ENCODE measurements at places on chromosomes 11 and 22.

DNA sequence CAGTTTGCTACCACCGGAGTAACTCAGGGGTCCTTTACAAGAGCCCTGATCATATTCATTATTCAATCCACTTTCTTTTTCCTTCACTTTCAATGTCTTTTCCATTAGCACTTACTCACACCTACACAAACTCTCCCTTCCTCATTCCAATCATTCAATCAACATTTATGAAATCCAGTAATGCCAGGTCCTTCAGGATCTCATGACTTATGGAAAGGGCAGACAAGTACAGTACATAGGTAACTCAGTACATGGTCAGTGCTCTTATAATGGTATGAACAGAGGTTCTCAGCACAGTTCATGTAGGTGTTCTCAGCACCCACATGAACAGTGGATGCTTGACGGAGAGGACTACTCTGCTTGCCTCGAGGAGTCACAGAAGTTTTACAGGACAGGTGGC lies 106.6 kb downstream of the USP35 start:
- DNase-seq, result no peak

DNA sequence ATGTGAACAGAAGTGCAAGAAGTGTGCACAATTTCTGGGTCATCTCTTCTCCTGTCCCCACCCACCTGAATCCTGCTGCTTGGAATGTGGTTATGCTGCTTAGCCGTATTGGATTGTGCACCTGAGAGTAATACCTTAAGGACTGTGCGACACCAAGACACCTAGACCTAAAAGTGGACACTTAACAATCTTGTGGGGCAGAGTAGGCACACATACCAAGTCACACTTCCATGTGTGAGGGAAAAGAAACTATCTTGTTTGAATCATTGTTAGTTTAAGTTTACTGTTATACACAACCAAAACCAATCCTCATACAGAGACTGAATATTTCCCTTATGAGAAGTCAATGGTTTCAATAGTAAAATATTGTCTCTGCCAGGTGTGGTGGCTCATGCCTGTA lies 93.7 kb downstream of the CCDC83 start:
- DNase-seq, result no peak

DNA sequence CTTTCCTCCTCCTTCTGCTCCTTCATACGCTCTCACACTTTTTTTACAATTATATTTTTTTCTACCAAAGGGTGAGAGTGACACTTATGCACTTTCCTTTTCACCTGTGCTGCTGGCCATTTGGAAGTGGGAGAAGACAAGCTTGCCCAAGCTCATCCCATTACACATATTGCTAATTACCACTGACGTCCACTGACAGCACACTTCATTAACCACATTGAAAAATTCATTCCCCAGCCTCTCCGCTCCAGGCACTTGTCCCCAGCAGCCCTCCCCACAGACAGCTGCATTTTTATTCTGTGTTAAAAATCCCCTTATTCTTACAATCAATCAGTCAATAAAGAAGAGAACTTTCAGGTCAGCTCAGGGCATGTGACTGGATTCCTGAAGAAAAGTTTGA lies 175.1 kb downstream of the LRRC4C start:
- DNase-seq, result no peak

GRCh38 chr11:130471731-130472433 lies 23.4 kb downstream of the ADAMTS15 start:
- DNase-seq, result no peak

GRCh38 chr11:70387564-70387963 lies 10.8 kb upstream of the CTTN start:
- no peak for DNase-seq

- DNase-seq, result peak; percentile 66
Observed at GRCh38 chr22:17742527-17742902, 31.8 kb downstream of the BID start.

DNA sequence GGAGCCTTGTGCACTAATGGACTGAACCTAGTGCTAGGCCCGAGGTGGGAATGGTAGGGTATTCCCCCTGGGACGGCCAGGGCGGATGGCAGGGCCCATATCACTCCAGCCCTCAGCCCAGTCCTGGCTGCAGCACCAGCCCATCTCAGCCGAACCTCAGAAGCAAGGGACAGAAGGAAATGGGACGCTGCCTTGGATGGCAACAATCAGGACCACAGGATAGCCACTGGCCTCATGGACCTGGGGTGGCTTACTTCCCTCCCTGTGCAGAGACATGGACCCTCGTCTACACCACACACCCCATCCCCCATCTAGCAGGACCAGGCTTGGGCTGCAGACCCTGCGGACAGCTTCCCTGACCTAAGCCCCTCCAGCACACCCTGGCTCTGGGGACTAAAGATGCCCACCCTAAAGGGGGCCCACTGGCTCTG lies 24.1 kb downstream of the ARVCF start:
- DNase-seq, result no peak

DNA sequence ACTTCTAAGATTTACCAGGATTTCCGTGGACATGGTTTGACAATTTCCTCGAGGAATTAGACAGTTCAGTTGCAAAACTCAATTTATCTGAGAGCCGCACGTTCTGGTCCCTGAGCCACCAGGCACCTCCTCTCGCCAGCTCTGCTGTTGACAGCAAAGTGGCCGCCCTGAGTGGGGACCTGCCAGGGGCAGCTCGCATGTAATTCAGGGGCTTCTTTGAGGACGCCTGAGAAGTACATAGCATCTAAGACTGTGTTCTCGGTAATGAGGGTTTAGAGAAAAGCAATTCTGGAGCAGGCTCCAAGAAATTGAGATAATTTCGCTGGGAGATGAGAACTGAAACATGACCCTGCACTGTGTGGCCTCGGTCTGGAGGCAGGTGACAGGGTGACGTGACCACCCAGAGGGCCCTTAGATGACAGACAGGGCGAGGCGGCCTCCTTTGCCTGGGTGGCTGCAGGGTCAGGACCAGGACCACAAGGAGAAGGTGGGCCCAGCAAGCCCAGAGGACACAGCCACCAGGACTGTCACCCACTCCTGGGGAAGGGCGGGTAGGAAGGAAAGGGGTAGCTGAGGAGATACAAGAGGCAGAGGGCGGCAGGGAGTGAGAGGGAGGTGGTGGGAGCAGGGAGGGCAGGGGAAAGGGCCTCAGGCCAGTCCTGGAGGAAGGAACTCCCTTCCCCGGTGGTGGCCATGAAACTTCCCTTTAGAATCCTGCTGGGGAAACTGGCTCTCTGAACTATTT lies 55.0 kb downstream of the RTL6 start:
- DNase-seq, result no peak

GRCh38 chr11:10096987-10097386 lies 197.0 kb downstream of the SBF2 start:
- DNase-seq, result no peak

- no peak for DNase-seq
Observed at GRCh38 chr11:67344264-67344663, 9.1 kb downstream of the POLD4 start.

- DNase-seq, result no peak
Observed at GRCh38 chr11:98621767-98622166, 399.0 kb upstream of the CNTN5 start.

DNA sequence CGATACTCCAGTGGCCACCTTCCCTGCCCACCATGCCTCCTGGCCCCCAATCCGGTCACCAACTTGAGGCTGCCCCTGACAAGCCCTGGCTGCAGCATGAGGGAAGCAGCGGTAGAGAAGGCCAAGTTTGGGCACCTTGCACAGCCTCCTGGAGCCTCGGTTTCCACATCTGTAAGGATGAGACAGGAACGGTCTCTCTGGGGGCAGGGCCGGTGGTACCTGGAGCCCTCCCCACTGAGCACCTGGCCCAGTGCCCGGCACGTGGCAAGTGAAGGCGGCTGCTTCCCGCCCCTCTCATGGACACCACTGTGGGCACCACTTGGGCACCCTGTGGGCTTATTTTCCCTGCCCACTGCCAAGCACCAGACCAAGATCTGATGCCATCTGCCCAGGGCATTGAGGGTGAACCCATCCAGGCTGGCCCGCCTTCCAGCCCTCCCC lies 77.8 kb downstream of the CDKN1C start:
- no peak for DNase-seq

GRCh38 chr11:12461516-12461915 lies 84.1 kb downstream of the PARVA start:
- DNase-seq, result no peak

- DNase-seq, result no peak
Observed at GRCh38 chr22:19703869-19704268, 10.4 kb upstream of the SEPTIN5 start.

DNA sequence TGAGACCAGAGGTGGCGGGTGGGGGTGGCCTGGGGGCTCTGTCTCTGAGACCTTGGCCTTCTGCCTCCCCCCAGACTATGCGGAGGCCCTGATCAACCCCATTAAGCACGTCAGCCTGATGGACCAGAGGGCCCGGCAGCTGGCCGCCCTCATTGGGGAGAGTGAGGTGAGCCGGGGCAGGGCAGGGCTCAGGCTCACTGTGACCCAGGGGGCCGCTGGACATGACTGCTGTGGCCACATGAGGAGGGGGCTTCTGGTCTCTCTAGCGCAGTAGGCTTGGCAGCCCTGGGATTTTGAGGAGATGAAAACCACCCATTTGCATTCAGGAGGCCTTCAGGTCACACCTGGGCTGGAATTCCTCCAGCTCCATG lies 12.6 kb downstream of the PLCB3 start:
- DNase-seq, result no peak

DNA sequence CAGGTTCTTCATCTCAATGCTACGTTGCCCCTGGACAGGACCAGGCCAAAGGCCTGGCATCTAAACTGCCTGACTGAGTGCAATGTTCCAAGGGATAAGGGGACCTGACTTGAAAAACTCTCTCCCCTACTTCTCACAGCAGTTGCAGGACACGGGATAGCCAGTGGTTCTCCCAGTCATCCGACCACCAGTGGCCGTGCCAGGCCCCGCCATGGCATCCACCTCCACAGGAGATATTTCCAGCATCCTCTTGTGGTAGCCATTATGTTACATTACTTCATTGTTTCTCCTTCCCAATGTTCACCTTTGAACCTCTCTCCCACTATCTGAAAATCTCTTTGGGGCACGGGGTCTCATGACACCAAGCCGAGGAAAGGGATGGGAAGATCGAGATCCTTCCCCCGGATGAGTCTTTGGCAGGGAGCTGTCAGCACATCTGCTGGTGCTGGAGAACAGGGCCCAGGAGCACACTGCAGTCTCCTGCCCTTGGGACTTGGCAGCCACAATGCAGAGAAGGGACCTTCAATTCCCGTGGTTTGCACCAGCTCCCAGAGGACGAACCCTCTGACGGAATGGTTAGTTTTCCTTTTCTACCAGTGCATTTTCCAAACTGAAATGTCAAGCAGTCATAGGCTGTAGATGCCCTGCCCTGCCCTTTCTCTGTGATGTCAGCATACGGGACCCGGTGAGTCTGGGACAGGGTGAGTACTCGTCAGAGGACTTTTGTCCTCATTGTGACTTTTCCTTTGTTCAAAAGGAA lies 121.2 kb downstream of the ETS1 start:
- no peak for DNase-seq

DNA sequence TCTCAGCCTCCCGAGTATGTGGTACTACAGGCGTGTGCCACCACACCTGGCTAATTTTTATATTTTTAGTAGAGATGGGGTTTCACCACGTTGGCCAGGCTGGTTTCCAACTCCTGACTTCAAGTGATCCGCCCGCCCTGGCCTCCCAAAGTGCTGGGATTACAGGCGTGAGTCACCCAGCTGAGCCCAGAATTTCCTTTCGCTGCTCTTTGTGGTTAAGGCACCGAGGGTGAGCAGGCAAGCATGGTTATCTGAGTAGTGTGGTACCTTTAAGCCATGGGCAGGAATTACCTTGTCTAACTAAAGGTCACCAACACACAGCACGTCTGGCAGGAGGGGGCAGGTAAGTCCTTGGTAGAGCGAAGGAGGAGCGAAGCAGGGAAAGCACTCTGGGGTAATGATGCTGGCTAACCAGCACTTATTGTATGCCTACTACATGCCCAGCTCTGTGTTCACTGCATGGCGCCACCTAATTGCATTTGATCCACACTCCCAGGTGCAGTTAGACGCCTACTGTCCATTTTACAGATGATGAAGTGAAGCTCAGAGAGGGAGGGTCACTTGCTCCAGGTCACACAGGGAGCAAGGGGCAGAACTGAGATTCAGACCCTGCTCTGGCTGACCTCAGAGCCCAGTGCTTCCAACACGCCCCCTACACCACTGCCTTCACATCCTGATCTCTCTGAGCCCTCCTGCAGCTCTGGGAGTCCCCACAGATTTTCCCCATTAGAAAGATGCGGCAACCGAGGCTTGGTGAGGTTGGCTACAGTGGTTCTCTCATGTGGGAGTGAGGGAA lies 45.7 kb downstream of the TRIOBP start:
- no peak for DNase-seq

- no peak for DNase-seq
Observed at GRCh38 chr22:35197071-35197470, 60.2 kb upstream of the HMGXB4 start.

DNA sequence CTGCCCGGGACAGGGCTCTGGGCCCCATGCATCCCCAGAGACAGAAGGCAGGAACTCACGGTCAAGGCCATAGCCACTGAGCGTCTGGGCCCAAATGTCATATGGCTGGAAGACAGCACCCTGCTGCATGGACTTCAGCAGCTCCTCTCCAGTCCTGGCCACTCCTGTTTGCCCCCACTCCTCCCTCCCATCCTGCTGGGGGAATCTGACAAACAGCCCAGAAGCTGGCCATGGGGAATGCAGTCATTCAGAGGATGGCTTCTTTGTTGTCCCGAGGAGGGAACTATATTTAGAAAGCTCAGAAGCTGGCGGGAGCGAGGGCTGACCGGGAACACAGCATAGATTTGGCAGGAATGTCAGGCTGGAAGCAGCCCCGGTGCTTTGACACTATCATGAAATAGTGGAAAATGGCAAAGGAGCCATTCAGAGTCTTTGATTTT lies 35.0 kb downstream of the DKK3 start:
- DNase-seq, result no peak
